ENCODE measurements at places on chromosomes 3 and 15.

GRCh38 chr3:183287301-183287971, 34.4 kb downstream of the B3GNT5 start:
- DNase-seq, result no peak

DNA sequence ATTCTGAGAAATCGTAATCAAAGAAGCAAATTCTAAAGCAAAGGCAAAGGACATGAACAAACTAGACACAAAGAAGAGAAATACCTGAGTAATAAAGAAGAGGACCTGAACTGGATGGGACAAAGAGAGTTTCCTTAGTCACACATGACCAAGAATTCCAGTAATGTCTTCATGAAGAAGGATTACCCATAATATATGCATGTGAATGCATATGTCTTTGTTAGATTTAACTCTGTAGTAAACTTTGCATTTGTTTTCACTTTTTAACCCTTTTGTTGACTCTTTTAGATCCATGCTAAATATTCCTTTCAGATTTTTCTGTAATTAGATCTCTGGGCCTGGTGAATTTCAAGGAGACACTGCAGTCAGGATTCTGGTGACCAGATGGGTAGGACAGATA, 279.8 kb downstream of the ARRDC4 start:
- no peak for DNase-seq

DNA sequence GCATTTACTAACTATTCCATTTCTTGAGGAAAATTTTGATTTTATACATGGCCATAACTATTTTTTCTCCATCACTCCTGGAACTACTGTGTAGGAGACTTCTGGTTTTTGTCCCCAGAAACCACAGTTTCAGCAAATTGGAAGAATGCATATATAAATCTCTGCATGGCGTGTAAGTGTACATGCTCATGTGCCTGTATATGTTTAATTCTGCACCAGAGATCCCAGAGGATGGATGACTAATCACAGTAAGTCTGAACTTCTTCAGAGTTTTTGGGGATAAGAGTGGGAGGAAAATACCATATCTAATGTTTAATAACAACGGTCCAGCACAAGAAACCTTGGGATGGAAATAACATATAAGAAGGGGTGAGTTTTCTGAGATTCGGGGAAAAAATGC, 10.9 kb upstream of the COL6A6 start:
- no peak for DNase-seq

DNA sequence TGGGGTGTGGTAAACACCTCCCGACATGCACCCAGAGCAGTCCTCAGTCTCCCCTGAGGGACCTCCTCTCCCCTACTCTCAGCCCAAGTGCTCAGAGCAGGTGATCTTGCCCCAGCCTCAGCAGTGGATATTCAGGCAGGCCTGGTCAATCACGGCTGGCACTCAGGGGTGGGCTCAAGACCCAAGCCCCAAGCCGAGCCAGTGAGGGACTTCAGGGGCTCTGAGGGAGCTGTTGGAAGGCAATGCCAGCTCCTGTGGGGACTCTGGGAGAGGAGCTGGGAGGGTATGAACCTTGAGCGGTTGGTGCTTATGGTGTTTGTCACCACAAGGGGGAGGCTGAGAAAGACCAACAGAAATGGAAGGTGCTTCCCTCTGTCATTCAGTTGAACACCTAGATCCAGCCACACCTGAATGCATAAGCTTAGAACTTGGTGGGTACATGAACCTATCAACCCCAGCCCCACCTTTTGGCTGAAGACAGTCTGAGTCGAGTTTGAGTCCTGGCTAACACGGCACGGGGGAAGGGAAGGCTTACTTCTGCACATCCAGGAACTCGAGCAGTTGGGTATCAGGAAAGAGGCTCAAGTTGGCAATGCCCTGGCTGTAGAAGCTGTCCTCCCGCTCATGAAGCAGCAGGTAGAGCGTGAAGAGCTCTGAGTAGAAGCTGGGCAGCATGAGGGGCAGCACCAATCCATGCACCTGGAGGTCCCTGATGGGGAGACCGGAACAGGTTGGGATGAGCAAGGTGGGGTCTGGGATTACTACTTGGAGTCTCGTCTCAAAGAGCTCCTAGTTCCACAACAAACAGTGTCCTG, 19.2 kb downstream of the ALS2CL start:
- DNase-seq, result no peak

- DNase-seq, result no peak
Measured at GRCh38 chr15:34760909-34761308, 6.1 kb upstream of the GJD2 start.

DNA sequence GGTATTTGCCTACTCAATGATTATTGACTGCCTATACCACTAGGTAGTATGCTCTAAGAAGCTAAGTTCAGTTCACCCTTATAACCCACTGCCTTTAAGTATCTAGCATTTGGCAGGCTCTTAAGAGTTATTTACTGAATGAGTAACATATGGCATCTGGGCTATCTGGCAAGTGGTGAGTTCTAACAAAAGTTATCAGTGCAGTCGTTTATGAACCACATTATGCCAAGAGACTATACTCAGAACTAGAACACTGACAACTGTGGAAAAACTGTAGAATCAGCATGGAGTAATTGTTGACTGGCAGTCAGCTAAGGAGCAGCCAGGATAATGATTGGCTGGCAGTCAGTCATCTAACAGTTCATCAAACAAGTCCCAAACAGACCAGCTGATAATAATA, 25.8 kb downstream of the RAF1 start:
- no peak for DNase-seq

- no peak for DNase-seq
Measured at GRCh38 chr15:77107531-77108355, 36.8 kb upstream of the TSPAN3 start.

- DNase-seq, result no peak
Measured at GRCh38 chr3:40504636-40505430, 1.0 kb upstream of the ZNF620 start.

DNA sequence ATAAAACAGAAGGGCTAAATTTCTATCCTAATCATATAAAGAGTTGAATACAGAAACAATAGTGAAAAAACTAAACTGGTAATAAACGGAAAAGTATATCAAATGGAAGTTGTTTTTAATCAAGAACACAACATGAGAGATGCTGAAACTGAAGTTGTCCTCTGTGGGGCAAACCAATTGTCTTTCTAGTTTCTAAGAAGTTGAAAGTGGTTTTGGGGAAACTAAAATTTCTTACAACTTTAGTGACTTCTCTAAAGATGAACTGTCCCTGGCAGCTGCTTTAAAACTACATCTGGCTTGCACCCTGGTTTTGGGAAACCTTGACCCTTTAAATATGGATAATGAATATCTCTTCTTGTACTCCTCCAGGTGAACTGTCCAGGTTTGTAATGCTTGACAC, 155.6 kb downstream of the ADAM10 start:
- no peak for DNase-seq

DNA sequence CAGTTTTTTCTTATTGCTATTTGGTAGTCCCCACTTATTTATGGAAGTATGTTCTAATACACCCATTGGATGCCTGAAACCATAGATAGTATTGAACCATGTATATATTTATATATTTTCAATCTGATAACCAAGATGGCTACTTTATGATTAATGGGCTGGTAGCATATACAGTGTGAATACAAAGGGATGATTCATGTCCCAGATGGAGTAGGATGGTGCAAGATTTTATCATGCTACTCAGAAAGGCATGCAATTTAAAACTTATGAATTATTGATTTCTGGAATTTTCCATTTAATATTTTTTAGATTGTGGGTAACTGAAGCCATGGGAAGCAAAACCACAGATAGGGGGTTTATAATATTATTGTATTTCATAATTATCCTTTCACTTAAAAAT, 35.2 kb downstream of the AP4E1 start:
- DNase-seq, result no peak

DNA sequence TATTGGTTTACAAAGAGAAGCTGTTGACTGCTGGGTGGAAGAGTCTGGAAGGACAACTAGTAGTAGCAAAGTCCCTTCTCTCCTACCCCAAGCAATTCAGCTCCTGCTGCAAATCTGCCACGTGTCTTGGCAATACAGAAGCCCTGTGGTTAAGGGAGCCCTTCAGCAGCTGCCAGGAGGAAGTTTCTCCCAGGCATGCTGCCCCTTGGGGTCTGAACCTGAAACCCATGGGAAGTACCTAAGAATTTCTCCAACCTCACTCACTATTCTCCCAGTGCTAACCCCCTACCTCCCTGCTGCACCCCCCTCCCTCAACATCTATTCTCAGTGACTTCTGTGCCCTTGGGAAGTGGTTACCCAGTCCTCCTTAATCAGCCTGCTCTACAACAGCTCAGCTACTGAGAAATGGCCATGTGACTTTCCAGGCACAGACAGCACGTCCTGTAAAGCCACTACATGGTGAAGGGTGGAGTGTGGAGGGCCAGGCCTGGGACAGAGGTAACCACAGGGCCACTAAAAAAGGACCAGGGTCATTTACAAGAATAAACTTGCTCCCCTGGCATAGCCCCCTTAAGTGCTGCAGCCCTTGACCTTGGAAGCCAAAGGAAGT, 316.6 kb downstream of the NTRK3 start:
- DNase-seq, result no peak

DNA sequence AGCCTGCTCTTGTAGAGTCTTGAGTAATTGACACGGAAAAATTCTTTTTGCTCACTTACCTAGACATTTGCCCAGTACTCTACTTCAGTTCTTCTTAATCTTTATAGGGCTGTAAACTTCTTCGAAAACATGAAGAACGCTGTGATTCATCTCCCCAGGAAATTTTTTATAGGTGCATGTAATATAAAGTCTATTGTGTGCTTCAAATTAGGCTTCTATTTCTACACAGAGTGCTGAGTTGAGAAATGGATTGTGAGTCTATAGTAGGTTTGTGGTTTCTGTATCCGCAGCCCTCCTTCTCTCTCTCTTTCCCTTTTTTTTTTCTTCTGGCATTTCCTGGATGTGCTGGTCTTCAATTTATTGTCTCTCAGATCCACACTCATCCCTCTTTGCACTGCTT, 183.3 kb upstream of the DCBLD2 start:
- no peak for DNase-seq

- DNase-seq, result no peak
Measured at GRCh38 chr3:48135552-48136495, 52.4 kb downstream of the CDC25A start.

DNA sequence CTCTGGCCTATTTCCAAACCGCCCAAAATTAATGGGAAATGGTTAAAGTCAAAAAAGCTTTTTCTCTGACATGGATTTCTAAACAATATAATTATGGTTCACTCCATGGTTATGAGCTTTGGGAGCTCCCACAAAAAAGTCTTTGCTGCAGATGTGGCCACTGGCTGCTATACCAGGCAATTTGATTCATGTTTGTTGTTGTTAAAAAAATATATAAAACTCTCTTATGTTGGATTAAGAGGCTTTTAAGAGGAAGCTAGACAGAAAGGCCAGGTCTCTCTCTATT, 258.6 kb downstream of the TIGIT start:
- DNase-seq, result no peak

- DNase-seq, result no peak
Measured at GRCh38 chr3:57896691-57897090, 111.5 kb upstream of the FLNB start.

GRCh38 chr3:144771381-144771870, 799.8 kb downstream of the DIPK2A start:
- no peak for DNase-seq

- no peak for DNase-seq
Measured at GRCh38 chr3:100650651-100651619, 41.5 kb downstream of the ADGRG7 start.

DNA sequence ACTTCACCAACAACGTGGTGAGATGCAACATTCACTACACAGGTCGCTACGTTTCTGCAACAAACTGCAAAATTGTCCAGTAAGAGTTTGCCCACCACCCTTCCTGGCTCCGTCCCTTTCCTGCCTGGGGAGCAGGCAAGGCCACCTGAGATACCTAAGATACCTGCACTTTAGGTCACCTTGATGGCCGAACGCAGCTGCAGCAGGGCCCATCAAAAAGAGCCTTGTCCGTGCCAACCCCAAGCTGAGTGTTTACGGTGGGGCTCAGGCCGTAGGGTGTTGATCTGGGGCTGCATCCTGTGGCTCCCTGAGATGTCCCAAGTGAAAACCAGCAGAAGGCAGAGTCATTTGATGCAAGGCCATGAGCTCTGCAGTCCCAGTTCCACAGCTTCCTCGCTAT, 23.2 kb downstream of the LOXL1 start:
- DNase-seq, result no peak

DNA sequence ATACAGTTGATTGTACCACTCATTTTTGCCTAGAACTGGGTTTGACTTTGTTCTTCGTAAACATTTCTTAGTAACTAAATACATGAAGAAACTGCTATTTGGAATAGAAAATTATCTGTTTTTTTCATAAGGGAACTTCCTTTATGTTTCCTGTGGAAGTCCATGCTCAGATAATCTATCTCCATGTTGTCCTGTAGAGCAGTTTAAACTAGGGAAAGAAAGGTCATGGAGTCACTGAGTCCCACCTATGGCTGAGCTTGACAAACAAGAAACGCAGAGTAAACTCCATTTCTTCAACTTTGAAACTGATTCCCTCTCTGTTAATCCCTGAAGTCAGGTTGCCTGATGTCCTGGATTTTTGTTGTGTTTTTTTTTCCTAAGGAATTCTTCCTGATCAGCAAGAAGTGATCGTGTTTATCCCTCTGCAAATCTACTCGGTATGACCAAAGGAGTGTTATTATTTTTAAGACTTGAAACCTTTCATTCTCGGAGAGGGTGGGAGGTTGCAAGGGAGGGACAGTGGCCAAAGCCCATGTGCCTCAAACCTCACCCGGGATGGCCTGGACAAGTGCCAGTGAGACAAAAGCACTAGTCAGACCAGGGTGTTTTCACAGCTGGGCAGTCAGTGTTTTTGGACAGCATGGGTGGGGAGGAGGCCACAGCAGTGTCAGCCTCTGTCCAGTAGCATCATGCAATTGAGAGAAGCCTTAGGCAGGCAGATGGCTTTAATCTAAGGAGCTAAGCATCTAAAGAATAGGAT, 129.8 kb upstream of the PHLDB2 start:
- DNase-seq, result no peak

DNA sequence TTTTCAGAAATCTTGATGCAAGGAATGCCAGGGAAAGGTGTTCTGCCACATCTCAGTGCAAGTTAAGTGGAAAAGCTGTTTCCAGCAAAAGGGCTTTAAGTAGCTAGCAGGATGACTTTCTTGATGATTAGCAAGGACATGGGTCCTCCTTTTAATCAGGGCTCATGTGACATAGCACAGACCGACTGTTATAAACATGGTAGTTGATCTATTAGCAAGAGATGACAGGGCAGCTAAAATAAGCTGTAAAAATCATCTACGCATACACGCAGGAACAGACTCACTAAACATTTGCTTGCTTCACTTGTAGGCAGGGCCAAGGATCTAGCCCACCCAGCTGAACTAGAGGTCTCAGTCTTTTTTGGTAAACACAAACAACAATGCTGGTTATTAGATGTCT, 69.0 kb downstream of the GOLIM4 start:
- no peak for DNase-seq

- DNase-seq, result no peak
Measured at GRCh38 chr3:5195605-5196004, 8.1 kb downstream of the EDEM1 start.

- DNase-seq, result no peak
Measured at GRCh38 chr15:98737159-98737558, 88.8 kb downstream of the IGF1R start.

GRCh38 chr3:62875558-62876002, 364 bp upstream of the CADPS start:
- no peak for DNase-seq

GRCh38 chr3:138673641-138674530, 65.3 kb downstream of the FAIM start:
- no peak for DNase-seq
